ENCODE measurements at places on chromosomes 7 and 10.

GRCh38 chr10:3215153-3215775 lies 42.7 kb upstream of the PITRM1 start:
- DNase-seq: no peak

- DNase-seq: no peak
Measured at GRCh38 chr7:28408105-28408959, 4.0 kb upstream of the CREB5 start.

- no peak for DNase-seq
Measured at GRCh38 chr7:94003446-94004023, 620 bp downstream of the BET1 start.

DNA sequence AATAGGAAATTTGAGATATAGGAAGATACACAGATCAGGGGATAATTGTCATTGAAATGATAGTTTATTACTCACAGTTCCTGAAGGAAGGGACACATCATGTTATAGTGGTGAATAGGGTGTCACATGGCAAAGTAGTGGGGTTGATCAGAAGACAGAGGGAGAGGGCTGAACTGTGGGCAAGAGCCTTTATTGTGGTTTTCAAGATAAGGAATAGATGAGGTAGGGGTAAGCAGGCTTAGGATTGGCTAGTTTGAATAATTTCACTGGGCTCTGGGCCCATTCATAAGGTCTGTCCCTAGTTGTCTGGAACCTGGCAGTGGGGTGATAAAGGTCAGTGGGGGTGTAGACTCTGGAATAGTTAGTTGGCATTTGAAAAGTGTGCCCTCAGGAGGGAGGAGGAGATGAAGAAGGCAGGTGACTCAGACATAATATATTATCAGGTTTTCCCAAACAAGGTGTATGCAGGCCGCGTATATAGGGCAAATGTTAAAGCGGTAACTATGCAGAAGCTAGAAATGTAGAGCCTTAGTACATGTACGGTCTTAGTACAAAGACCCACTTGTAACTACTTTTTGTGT lies 18.5 kb downstream of the FGL2 start:
- DNase-seq: no peak

DNA sequence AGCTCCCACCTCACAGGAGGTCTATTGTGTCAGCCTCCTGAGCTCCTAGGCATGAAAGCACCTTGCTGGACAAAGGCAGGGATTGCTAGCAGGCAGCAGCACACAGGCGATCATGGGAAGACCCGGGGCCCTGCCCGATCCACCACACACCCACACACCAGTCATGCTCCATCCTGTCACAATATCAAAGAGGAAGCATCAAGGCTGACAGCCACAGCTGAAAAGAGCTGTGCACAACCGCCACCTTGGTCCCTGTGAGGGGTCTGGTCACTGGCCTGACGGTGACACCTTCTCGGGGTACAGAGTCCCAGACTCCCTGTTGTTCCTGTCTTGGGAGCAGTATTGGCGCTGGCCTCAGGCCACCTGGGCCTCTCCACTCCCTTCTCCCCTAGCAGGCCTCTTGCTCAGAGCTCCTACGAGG lies 89.7 kb upstream of the RET start:
- no peak for DNase-seq

DNA sequence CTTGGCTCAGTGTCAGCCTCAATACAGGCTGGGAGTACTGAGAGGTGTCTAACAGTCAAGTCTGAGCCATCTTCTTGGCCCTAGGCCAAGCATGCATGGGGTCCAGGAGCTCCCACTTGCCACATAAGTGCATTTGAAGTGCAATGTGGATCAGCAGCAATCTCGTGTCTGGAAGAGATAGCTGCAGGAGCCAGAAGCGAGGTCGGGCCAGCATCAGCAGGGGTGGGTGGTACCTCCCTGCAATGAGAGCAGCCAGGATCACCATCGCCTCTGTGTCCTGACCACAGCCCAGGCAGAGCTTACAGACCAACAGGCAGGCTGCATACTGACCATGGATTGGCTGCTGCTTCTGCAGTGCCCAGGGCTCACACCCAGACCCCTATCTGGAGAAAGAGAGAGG lies 83.0 kb upstream of the CXCL12 start:
- DNase-seq: no peak

GRCh38 chr7:129073204-129073603 lies 18.3 kb upstream of the TNPO3 start:
- no peak for DNase-seq

DNA sequence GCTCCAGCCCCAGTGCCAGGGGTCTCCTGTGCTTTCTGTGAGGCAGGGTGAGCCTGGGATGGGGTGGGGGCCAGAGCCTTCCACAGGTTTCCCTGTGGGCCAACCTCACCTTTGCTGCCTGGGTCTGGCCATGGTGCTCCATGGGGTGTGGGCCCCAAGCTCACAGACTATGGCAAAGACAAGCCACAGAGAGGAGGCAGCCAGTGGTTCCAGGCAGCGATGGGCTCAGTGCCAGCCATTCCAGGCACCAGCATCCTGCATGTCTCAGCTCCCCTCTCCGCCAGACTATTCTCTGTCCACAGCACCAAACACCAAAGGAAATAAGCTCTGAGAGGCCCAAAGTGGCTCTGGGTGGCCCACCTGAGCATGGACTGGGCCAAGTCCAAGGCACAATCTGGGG lies 133.5 kb downstream of the PTPN20 start:
- DNase-seq: no peak

- no peak for DNase-seq
Measured at GRCh38 chr7:111408724-111409123, 153.6 kb downstream of the IMMP2L start.

GRCh38 chr10:29555746-29556481 lies 78.9 kb downstream of the SVIL start:
- DNase-seq: no peak

- no peak for DNase-seq
Measured at GRCh38 chr10:14017467-14017866, 313.3 kb downstream of the FRMD4A start.

- no peak for DNase-seq
Measured at GRCh38 chr7:155829796-155830470, 17.7 kb upstream of the SHH start.

DNA sequence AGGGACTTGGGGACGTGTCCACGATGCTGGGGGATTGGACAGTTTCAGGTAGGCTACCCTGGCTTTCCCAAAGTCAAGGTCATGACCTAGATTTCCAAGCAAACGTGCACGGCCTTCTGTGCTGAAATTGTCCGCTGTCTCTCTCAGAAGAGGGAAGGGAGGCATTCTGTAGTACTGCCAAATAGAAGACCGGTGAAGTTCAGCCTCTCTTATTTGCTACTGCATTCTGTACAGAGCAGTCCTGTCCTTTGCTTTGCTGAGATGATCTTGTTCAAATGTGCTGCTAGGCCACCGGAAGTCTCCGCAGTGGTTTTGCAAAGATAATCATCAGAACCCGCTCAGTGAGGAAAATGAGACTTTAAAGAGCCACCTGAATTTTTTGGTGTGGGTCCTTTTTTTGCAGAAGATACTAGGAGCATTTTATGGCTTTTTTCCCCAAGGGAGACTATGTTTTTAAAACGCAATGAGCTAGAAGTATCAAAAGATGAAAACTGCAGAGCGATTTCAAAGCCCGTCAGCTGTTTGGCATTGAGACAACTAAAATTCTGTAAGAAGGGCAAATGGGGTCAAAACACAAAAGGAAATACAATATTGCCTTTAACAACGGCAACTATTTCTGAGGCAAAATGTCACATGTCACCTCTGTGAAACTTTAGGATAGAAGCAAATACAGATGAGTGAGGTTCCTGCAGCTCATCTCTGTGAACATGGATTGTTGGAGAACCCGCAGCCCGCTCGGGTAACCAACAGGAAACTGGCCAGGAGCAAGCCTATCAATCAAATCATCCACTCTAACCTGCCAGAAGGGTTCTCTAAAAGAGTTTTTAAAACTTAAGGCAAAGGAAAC lies 1.3 kb upstream of the NMT2 start:
- peak; percentile 20 for DNase-seq

- no peak for DNase-seq
Measured at GRCh38 chr10:60351191-60351853, 38.4 kb downstream of the ANK3 start.

DNA sequence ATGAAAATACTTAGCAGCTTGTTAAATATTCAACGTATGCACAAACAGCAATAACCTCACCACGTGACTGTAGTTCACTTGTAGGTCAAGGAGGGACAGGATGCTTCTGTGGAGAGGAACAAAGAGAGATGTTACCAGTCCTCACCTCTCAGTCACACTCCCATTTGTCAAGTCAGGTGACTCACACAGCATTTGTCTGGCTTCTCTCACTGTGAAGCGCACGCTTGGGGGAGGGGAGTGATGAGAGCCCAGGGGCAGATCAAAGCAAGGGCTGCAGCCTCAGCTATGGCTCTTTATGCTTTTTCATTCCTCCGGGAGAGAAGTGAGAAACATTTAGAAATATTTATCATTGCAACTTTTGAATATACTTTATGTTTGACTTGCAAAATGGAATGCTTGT lies 2.9 kb upstream of the RBM20 start:
- DNase-seq: no peak

- DNase-seq: no peak
Measured at GRCh38 chr7:107726356-107727130, 17.4 kb upstream of the CBLL1 start.

GRCh38 chr10:77253147-77253545 lies 384.5 kb downstream of the KCNMA1 start:
- no peak for DNase-seq

GRCh38 chr7:101739775-101740398 lies 77.5 kb upstream of the CUX1 start:
- DNase-seq: no peak

DNA sequence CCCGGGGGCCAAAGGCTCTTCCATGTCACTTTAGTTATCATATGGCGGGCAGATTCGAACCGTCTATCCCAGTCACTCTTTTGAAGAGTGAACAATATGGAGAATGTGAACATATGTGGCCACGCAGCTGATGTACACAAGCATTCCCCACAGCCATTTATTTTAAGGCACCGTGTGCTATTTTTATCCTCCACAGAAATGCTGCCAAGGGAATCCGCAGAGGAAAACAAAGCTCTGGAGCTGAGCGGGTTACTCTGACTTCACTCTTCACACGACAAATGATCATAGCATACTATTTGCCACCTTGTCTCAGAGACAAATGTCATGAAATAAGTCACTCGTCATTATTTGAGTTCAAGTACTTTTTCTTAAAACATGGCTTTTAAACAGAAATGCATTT lies 100.3 kb downstream of the CTBP2 start:
- DNase-seq: no peak

DNA sequence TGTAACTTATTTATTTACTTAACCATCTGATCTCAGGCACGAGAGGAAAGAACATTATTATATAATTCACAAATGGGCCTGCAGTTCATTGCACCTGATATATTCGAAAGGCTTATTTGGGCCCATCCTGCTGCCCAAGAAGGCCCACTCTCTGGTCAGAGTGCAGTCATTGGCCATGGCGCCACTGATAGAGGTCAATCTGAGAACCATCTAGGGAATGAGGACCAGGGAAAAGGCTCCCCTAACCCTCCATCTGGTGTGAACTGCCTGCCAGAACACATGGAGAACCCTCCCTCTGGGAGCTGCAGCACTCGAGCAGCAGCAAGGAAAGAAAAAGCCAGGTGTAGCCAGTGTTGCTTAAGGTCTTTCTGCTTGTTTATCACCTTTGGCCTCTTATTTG lies 136.6 kb downstream of the REEP3 start:
- no peak for DNase-seq

- no peak for DNase-seq
Measured at GRCh38 chr7:36272567-36273269, 116.9 kb upstream of the ANLN start.

DNA sequence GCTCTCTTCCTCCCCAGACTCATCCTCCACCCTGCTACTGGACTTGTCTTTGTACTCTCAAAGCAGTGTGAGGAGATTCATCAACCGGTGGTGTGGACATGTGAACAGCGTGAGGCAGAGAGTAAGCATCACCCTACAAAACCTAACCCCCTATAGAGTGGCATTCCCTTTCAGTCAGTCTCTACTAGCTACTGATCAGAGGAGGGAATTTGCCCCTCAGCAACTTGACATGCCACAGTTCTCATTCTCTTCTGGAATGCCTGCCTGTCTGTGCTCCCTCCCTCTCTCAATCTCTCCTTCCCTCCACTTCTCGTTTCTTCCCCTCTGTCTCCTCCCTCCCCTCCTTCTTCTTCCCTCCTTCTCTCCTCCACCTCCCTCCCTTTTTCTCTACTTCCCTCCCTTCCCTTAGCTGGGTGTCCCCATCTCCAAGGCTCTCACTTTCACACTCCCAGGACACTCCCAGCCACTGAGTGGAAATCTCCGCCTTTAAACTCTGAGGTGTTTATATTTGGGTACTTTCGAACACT lies 24.6 kb downstream of the H2AZ2 start:
- DNase-seq: no peak

DNA sequence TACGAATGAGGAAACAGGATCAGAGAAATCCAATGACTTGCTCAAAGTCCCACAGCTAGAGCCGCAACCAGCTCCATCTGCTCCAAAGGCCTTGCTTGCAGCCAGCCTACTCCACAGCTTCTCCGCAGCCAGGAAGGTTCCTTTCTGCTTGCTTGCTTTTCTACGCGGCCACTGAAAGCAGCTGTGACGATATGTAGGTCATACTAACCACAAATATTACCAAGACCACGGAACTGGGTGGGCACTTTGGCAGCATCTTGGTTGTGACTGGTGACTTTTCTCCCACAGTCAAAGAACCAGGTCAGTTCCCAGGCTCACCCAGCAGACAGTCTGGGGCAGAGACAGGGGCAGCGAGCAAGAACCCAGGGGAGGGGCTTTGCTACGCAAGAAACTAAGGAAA lies 86.4 kb downstream of the FAM53B start:
- DNase-seq: no peak

DNA sequence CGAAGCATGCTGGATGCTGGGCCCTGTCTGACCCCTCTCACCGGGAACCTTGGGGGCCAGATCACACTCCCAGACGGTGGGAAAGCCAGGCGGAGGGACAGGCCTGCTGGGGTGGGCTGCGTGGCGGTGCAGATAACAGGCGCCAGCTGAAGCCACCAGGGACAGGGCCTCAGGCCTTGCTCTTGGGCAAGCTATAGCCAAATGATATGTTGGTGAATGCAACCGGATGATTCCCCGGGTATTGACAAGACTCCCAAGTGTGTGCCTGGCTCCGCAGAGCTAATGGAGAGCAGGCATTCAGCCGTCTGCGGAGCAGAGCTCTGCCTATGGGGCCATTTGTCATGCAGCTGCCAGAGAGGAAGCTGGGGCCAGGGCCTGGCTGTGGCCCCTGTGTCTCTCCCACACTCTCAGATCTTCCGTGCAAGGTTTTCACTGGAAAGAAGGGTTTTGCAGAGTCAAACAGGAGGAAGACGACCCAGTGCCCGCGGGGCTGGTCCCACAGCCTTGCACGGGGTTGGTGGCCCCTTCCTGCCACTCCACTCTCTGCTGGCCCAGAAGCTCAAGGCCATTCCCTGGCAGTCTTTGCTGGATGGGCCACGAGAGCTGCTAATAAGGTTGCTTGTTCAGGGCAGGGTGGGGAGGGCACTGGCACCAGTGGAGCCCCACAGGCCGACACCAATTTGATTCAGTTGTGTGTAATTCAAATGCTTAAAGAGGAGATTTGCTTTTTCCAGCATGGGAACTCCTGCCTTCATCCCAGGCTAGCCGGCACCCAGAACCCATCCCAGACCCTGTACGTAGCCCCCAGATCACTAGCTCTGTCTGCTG lies 91.8 kb downstream of the PRKAG2 start:
- no peak for DNase-seq

- DNase-seq: no peak
Measured at GRCh38 chr10:37639200-37639599, 218.2 kb downstream of the ZNF248 start.

- no peak for DNase-seq
Measured at GRCh38 chr7:141333459-141333858, 217.8 kb upstream of the AGK start.
